CD8-positive, alpha-beta memory T cell (primary cell): ENCODE measurements at places on chromosomes 2 and 18.

GRCh38 chr2:79512442-79513401 lies at the start of gene CTNNA2:
CTNNA2 (plus strand) TSS chr2:79513051.
- DNase-seq: no peak

GRCh38 chr2:222296311-222296741 lies 2.5 kb downstream of the PAX3 start:
- no peak for DNase-seq

DNA sequence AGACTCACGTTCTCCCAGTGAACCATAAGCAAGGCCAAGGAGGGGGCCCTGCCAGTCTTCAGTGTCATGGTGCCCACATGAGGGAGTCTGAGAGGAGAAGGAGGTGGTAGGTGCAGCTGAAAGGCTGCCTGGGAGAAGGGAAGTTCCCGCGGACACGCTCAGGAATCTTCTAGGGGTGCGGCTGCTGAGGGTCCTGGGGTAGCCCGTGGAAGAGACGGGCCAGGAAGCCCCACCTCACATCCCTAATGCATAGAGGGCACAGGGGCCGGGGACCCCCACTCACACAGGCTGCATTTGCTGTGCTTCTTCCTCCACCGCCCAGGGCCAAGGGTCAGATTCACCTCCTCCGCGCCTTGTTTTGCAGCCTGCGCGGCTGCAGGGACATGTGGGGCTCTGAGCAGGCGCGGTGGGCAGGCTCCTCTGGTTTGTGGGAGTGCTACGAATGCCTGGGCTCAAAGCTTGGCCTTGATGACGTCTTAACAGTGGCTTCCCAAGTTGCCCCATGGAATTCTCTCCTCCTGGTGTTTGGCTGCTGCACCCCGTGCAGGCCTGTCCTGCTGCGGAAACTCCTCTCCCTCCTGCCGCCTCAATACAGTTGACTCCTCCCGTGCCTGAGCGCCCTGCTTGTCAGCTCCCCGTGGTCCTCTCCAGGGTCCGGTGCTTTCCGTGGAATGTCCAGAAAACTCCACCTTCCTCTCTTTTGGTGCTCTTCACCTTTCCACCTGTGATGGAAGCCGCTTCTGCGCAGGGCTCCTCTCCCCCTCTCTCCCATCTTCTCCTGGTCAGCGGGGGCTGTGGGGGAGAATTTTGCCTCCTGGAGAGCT lies 95.7 kb downstream of the VAPA start:
- no peak for DNase-seq

GRCh38 chr2:211823886-211824479 lies 714.6 kb downstream of the ERBB4 start:
- no peak for DNase-seq

- DNase-seq: no peak
These were observed 566.9 kb downstream of the PLCL1 start for GRCh38 chr2:198371329-198371728.

DNA sequence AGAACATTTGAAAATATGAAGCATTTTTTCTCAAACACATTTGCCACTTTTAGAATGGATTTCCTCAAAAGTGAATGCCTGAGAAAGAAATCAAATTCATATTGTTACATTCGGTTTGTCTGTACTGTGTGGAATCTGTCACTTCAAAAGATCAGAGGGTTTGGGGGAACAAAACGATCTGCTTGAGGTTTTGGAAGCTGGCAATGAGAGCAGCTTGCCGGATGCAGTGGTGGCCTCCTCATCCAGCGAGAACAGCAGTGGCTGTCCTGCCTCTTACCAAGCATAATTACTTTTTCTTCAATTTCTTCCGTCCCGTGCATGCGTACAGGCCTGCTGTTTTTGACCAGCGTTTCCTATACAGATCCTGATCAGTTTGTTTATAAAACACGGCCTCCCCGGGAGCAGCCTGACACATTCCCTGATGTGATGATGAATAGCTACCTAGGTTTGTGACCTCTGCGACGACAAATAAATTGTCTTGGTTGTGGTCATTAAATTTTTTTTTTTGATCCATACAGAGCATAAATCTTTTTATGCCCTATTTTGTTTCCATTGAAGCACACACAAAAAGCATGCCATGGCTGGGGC lies 45.2 kb downstream of the ITGA6 start:
- peak; percentile 59 for DNase-seq

- no peak for DNase-seq
These were observed 156.4 kb downstream of the SLC39A10 start for GRCh38 chr2:195813421-195813820.

GRCh38 chr2:147806846-147807245 lies 38.0 kb upstream of the ACVR2A start:
- no peak for DNase-seq

GRCh38 chr2:172999641-173000386 lies 75.8 kb upstream of the MAP3K20 start:
- DNase-seq: no peak

- no peak for DNase-seq
These were observed 588 bp downstream of the OTX1 start for GRCh38 chr2:63051042-63051794.

DNA sequence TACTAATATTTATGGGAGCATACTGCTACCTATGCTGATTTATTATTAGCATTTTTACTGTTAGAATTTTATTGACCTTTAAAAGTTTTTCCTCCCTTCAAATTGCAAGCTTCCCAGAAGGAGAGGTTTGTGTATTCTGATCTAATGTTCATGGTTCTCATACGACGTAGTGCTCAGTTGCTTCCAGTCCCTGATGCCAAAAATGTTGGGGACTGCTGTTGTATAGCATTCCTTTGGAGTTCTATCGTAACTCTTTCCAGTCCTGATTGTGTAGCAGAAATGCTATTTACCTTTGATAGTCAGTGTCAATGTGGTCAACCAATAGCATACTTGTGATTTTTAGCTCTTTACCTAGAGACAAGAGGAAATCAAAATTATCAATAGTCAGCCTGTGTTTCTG lies 69.5 kb upstream of the ZSWIM2 start:
- DNase-seq: no peak

DNA sequence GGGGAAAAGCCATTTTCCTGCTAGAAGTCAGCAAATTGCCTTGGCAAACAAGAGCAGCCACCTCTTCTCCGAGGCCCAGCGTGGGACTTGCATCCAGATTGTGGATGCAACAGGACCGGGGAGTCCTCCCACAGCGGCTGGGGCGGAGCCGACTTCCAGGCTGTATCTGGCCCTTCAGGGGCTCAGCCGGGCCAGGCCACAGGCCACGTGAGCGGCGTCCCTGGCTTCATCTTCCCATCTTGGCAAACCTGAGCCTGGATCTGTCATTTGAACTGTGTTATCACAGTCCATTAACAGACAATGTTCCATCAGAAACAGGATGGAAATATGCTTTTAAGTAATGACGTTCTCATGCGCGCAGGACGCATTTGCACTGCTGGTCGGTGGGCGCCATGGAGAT lies 483.5 kb upstream of the SALL3 start:
- DNase-seq: no peak

- DNase-seq: no peak
These were observed 23.3 kb upstream of the FAM237A start for GRCh38 chr2:206619011-206619410.

GRCh38 chr2:223576873-223577272 lies 25.3 kb downstream of the SCG2 start:
- no peak for DNase-seq

DNA sequence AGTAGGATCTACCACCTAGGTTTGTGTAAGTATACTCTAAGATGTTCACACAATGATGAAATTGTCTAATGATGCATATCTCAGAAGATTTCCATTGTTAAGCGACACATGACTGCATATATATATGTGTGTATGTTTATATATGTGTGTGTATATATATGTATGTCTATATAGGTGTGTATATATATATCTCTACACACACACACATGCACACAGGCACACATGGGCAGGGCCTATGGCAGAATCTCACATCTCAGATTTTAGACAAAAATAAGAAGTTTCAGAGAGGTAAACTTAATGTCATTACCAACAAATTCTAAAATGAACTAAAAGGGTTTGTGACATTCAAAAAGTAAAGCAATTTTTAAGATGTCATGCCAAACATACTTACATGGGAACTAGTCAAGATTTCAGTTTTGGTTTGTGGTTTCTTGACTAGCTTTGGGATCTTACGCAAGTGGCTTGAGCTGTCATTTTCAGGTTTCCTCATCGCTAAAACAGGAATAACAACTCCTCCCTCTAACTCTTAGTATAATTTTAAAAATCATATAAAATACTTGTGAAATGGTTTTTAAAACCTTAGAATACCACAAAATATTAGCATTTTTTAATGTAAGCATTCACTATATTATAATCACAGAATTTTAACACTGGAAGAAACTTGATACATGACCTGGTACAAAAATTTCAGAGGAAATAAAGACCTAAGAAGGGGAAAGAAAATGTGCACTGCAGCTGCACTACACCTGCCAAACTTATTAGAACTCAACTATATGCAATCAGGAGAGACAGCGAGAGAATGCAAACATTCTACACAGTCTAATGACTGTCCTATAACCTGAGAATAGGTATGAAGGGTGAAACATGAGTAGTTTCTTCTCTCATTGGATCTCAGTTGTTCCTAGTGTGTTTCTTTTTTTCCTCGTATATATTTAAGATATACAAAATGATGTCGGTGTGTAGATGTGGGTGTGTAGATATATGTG lies 75.7 kb downstream of the TTC21B start:
- DNase-seq: no peak

GRCh38 chr18:64288432-64288831 lies 139.5 kb upstream of the LINC00305 start:
- DNase-seq: no peak

- no peak for DNase-seq
These were observed 47.4 kb upstream of the KDM3A start for GRCh38 chr2:86393521-86394491.

- DNase-seq: no peak
These were observed 25.2 kb upstream of the GPR55 start for GRCh38 chr2:230949966-230950873.

GRCh38 chr2:129820908-129821307 lies 158.6 kb upstream of the RAB6C start:
- no peak for DNase-seq

DNA sequence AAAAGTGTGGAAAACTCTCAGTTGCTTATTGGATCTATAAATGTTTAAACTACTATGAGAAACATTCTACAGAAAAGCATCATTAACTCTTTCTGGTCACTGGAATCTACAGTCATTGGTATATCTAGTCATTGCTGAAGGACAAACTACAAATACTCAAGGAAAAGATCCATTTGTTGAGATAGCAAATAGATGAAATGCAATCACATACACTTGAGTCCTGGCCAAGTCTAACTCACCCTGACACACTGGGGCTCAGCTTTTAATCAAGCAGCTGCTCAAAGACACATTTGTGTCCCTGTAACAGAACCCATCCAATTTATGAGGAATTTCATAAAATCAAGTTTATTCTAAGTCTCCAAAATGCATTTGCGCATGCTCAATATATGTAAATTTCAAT lies 68.7 kb downstream of the CDH2 start:
- no peak for DNase-seq

DNA sequence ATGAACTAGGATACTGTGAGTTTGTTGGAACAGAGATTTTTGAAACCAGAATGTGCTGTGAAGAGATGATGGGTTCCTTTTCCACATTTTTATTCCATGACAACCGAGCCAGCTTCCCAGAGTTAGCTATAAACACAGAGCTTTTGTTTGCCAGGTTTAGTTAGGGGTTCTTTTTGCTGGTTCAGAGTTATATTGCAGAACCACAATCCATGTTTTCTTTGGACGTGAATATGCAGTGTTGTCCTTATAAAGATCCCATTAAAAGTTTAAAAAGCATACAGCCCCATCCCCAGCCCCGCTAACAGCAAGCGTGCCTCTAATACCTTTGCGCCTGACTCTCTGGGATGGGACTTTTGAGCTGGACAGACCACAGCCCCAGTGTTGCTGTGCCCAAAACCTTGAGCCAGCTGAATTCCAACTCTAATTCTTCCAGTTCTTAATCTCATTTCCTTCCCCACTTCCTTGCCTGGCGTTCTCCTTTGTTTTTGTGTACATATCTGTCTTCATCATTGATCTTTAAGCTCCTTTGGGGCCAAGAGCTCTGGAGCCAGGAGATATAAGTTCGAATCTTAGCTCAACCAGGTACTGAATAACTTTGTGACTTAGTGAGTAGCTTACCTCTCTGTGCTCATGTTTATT lies 72.3 kb downstream of the SPATS2L start:
- DNase-seq: no peak

GRCh38 chr2:28607730-28608499 lies 112.1 kb downstream of the PLB1 start:
- no peak for DNase-seq

- no peak for DNase-seq
These were observed 1084.6 kb upstream of the TMEFF2 start for GRCh38 chr2:193279361-193279760.

- DNase-seq: no peak
These were observed 115.3 kb upstream of the ALPP start for GRCh38 chr2:232263295-232263694.

DNA sequence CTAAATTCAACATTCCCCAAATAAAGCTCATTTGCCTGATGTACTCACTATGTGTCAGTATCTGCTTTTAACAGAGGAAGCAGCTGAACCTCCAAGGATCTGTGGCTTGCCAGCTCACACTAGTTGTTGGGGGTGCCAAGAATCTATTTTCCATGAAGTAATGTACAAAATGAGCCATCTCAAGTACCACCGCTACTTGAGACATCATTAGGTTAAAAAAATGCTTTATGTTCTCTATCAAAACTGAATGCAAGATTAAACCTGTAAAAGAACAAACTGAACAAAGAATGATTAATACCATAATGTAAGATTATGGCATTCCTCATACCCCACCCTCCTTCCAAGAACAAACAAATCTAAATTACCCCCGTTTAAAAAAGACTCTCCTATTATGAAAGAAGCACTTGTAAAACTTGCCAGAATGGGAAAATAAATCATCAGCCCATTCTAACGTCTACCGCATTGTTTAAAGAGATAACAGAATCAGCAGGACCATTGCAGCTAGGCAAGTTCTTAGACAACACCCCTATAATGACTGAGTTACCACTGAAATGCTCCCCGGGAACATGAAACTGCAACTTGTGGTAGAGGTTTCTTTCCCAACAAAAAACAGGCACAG lies 471.6 kb downstream of the DLGAP1 start:
- no peak for DNase-seq

DNA sequence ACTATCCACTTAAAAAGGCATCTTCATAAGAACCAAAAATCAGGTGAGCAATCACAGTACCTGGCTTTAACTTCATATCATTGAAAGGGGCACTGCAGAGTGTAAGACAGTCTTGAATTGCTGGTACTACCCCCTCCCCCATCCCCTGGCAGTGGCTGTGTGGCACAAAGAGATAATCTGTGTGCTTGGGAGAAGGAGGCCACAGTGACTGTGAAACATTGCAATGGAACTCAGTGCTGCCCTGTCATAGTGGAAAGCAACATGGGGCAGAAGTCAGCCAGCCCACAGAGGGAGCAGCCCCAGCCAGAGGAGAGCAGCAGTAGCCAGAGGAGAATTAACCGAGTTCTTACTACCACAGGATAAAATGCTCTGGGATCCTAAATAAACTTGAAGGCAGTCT lies 45.3 kb upstream of the UGP2 start:
- no peak for DNase-seq

GRCh38 chr2:201833781-201834180 lies 27.4 kb downstream of the CDK15 start:
- DNase-seq: no peak

- DNase-seq: no peak
These were observed 56.3 kb downstream of the PAX3 start for GRCh38 chr2:222242532-222242931.

GRCh38 chr2:182043861-182044260 lies 58.2 kb downstream of the PPP1R1C start:
- DNase-seq: no peak

GRCh38 chr2:191835539-191836350 lies 11.1 kb downstream of the CAVIN2 start:
- DNase-seq: no peak
